Activated CD4-positive, alpha-beta T cell treated with anti-CD3 and anti-CD28 coated beads for 36 hours (primary cell): ENCODE measurements at places on chromosomes 6 and 20.
A peak's percentile ranks its signal among the peaks of the same experiment; 100 is the strongest.

DNA sequence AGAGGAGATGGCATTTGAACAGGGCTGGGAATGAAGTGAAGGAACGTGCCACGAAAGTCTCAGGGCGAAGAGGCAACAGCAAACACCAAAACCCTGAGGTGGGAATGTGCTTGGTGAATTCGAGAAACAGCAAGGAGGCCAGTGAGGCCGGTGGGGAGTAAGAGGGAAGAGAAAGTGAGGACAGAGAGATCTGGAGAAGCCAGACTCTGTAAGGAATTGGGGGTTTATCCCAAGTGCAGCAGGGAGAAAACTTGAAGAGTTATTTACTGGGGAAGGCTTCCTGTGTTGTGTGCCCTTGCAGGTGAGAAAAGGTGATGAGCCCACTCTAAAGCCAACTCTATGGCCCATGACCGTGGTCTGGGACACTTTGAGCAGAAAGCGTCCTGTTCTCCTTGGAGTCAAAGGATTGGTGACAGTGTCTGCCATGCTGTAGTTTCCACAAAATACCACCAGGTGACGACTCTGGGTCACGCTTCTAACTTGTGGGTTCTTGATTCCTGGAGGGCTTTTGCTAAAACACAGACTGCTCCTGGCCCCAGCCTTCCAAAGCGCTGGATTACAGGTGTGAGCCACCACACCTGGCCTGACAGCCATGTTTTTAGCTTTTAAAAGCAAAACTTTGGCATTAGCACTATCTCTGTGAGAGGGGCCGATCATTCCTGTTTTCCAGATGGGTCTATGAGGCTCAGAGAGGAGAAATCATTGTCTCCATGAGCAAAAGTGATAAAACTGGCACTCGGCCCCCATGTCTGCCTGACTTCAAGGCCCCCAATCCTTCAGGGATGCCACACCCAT lies 18.0 kb upstream of the CSNK2A1 start:
- no peaks in the 10 kb centered on the region for H3K4me1 ChIP-seq
- no peak overlapping the region for H3K27ac ChIP-seq
- H3K36me3 ChIP-seq = no peaks in the 10 kb centered on the region

DNA sequence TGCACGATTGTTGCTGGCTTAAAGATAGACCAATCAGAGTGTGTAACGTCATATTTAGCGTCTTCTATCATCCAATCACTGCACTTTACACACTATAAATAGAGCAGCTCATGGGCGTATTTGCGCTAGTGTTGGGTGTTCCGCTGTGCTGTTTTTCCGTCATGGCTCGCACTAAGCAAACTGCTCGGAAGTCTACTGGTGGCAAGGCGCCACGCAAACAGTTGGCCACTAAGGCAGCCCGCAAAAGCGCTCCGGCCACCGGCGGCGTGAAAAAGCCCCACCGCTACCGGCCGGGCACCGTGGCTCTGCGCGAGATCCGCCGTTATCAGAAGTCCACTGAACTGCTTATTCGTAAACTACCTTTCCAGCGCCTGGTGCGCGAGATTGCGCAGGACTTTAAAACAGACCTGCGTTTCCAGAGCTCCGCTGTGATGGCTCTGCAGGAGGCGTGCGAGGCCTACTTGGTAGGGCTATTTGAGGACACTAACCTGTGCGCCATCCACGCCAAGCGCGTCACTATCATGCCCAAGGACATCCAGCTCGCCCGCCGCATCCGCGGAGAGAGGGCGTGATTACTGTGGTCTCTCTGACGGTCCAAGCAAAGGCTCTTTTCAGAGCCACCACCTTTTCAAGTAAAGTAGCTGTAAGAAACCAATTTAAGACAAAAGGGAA lies 57.9 kb downstream of the TRIM38 start:
- H3K27me3 ChIP-seq = no peaks in the 10 kb centered on the region
- H3K4me3 ChIP-seq = peak overlapping the region; percentile 94
- peak; percentile 86 for DNase-seq
- H3K27ac ChIP-seq = peak overlapping the region; percentile 100

GRCh38 chr6:23414051-23414445 lies 712.0 kb upstream of the NRSN1 start:
- no peaks in the 10 kb centered on the region for H3K36me3 ChIP-seq
- H3K4me3 ChIP-seq = no peak overlapping the region
- no peaks in the 10 kb centered on the region for H3K4me1 ChIP-seq
- no peak overlapping the region for H3K27ac ChIP-seq
- DNase-seq = no peak
- no peaks in the 10 kb centered on the region for H3K27me3 ChIP-seq

- H3K4me3 ChIP-seq = no peak overlapping the region
- H3K36me3 ChIP-seq = no peaks in the 10 kb centered on the region
- no peak overlapping the region for H3K27ac ChIP-seq
- H3K27me3 ChIP-seq = peaks cover 28% of the 10 kb centered on the region
Observed at GRCh38 chr20:2059411-2059810, 42.2 kb upstream of the STK35 start.

- H3K4me3 ChIP-seq = no peak overlapping the region
- H3K27me3 ChIP-seq = no peaks in the 10 kb centered on the region
- no peaks in the 10 kb centered on the region for H3K36me3 ChIP-seq
- DNase-seq = no peak
- peaks cover 19% of the 10 kb centered on the region for H3K4me1 ChIP-seq
Observed at GRCh38 chr6:26136321-26136720, 49.1 kb downstream of the HFE start.

DNA sequence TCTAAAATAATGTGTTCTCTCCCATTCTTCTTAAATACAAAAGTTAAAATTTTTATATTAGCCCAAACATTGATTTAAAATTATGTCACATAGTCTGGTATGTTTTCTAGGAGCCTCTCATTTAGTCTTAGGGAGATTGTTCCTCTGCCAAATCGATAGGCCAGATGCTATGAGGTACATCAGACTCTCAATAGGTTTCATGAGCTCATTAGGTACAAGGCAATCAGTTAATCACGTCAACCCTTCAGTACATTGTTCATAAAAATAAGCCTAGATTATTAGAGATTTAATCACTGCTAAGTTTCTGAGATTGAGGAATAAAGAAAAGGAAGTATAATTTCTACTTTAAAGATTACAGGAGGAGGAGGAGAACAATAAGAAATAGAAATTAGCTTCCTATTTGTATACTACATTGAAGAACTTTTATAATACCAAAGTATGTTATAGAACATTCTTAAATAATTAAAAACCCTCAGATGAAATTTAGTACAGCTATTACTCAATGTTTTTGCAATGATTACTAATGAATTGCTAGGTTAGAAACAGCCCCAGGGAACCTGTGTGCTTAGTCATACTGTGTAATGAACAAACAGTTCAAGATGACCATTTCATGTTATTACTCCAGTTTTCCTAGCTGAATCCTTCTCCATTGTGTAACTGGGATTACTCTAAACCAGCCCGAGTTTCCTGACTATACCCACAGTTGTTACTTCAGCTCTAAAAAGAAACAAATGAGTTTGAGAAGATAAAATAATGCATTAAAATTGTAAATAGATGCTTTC lies 117.0 kb downstream of the BMP5 start:
- no peaks in the 10 kb centered on the region for H3K27me3 ChIP-seq
- H3K4me3 ChIP-seq = no peak overlapping the region
- H3K4me1 ChIP-seq = no peaks in the 10 kb centered on the region
- no peak overlapping the region for H3K27ac ChIP-seq

DNA sequence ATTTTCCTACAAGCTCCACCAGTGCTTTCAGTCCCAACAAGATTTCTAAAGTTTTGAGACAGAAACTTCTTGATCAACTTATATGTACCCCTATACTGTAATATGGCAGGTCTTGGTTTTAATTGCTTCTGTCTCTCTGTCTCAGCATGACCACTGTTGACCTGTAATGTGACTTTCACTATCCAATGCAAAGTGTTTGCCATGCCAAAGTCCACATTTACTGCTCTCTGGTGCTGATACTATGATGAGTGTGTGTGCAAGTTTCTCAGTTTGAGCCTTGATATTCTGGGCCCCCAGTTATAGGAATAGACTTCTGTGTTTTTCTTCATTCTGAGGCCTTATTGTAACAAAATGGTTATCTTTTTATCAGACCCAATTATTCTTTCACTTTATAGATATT lies 45.8 kb downstream of the OR2J2 start:
- H3K4me1 ChIP-seq = no peaks in the 10 kb centered on the region
- H3K27ac ChIP-seq = no peak overlapping the region
- peaks cover 28% of the 10 kb centered on the region for H3K27me3 ChIP-seq
- DNase-seq = no peak
- H3K4me3 ChIP-seq = no peak overlapping the region

DNA sequence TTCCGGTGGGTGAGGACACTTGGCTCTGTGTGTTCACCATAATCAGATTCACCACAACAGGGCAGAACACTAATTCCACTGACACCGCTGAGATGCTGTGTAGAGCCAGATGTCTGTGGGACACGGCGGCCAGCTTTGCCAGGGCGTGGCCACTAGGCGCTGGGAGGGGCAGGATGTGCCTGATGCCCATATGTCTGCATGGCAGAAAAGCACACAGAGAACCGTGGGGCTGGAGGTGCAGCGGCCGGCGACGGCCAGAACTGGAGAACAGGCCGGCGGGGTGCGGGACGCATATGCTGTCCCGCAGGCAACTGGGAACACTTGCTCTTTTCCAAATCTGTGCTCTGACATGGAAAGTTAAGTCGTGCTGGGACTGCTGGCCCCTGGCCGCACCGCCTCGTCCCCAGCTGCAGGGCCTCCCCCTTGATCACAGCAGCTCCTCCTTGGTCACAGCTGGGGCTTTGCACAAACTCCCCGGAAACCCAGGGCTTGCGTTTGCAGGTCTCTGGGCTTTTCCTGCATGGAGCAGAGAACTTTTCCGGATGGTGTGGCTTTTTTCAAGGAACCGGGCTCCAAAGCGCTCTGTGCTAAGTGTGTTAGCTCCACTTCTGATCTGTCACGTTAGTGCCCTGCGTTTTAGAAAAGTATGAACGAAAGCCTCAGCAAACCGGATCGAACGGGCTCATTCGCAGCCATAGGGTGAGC lies 31.1 kb downstream of the NTSR1 start:
- peak; percentile 68 for DNase-seq
- H3K4me1 ChIP-seq = peaks cover 50% of the 10 kb centered on the region
- peak overlapping the region; percentile 89 for H3K27ac ChIP-seq
- peak overlapping the region; percentile 58 for H3K4me3 ChIP-seq
- H3K36me3 ChIP-seq = no peaks in the 10 kb centered on the region

- DNase-seq = peak; percentile 89
- H3K27me3 ChIP-seq = peaks cover 16% of the 10 kb centered on the region
- no peaks in the 10 kb centered on the region for H3K36me3 ChIP-seq
- H3K4me1 ChIP-seq = peaks cover 17% of the 10 kb centered on the region
- peak overlapping the region; percentile 79 for H3K4me3 ChIP-seq
Observed at GRCh38 chr6:44074439-44074812, 52.8 kb downstream of the MRPL14 start.

- no peak overlapping the region for H3K4me3 ChIP-seq
- H3K27ac ChIP-seq = no peak overlapping the region
- no peaks in the 10 kb centered on the region for H3K36me3 ChIP-seq
- peaks cover 4% of the 10 kb centered on the region for H3K4me1 ChIP-seq
Observed at GRCh38 chr20:24632581-24632980, 163.2 kb downstream of the SYNDIG1 start.

- peaks cover 10% of the 10 kb centered on the region for H3K36me3 ChIP-seq
- no peak overlapping the region for H3K4me3 ChIP-seq
- no peak for DNase-seq
- no peaks in the 10 kb centered on the region for H3K27me3 ChIP-seq
- H3K4me1 ChIP-seq = peaks cover 59% of the 10 kb centered on the region
Observed at GRCh38 chr6:156839591-156840001, 62.4 kb downstream of the ARID1B start.

GRCh38 chr20:57657535-57658446 lies 37.6 kb upstream of the ZBP1 start:
- H3K4me3 ChIP-seq = no peak overlapping the region
- H3K27me3 ChIP-seq = no peaks in the 10 kb centered on the region
- no peaks in the 10 kb centered on the region for H3K36me3 ChIP-seq

DNA sequence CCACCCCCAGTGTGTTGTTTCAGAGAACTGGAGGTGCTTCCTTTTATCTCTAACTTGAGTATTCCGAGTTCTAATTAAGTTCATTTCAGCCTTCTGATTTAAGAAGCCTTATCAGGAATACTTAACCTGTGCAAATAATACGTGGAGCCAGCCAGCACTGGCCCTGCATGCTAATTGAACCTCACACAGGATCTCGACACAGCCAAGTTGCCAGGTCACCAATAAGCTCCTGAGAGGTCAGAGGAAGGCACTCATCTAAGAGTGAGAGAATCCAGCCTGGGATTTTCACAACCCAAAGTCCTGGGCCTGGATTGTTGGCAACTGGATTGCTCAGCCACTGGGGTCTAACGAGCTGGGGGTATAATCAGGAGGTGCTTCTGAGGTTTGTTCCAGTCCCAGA lies 157.7 kb upstream of the LRFN2 start:
- no peak for DNase-seq
- H3K27ac ChIP-seq = no peak overlapping the region
- no peaks in the 10 kb centered on the region for H3K4me1 ChIP-seq

GRCh38 chr6:18165751-18166150 lies 10.5 kb downstream of the KDM1B start:
- no peak overlapping the region for H3K27ac ChIP-seq
- H3K4me3 ChIP-seq = no peak overlapping the region
- peaks cover 45% of the 10 kb centered on the region for H3K36me3 ChIP-seq
- H3K27me3 ChIP-seq = no peaks in the 10 kb centered on the region

GRCh38 chr6:127812985-127813698 lies 87.7 kb downstream of the THEMIS start:
- H3K27me3 ChIP-seq = no peaks in the 10 kb centered on the region
- H3K27ac ChIP-seq = peak overlapping the region; percentile 84
- peak overlapping the region; percentile 57 for H3K4me3 ChIP-seq
- peak; percentile 71 for DNase-seq
- peaks cover 35% of the 10 kb centered on the region for H3K36me3 ChIP-seq

DNA sequence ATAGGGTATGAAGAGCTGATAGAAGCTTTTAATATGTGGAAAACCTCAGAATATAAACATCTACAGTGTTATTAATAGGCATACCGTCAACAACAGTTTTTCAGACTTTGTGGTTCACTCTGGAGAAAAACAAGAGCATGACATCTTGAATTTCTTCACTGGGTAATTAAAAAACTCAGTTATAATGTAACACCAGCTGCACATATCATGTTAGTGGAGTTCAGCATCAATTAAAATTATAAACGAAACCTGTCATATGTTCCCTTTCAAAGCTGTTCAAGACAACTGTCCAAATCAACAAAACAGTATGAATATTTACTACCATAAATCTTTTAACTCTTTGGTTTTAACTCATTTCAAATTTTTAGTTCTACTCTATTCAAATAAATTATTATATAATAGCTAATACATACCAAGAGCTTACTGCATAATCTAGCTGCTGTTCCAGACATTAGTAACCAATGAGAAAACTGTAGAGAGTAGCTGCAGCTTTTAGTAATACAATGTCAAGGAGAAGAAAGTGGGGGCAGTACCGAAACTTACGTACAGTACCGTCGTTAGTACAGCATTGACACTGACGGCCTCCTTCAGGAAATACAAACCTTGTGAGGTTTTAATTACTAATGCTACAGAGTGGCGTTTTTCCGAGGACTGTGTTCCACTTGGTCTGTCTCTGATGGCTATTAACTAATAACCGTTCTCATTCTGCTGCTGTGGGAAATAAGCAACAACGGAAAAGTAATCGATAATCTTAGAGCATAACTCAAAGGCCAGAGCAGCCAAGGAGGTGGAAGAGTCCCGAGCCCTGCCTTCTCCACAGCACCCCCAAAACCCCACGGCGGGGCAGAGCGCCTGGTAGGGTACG lies 532 bp upstream of the PM20D2 start:
- H3K27ac ChIP-seq = peak overlapping the region; percentile 97
- peaks cover 38% of the 10 kb centered on the region for H3K4me1 ChIP-seq
- H3K4me3 ChIP-seq = peak overlapping the region; percentile 80

- no peak for DNase-seq
- H3K27ac ChIP-seq = no peak overlapping the region
- peaks cover 68% of the 10 kb centered on the region for H3K4me1 ChIP-seq
- H3K4me3 ChIP-seq = no peak overlapping the region
- H3K36me3 ChIP-seq = peaks cover 3% of the 10 kb centered on the region
- no peaks in the 10 kb centered on the region for H3K27me3 ChIP-seq
Observed at GRCh38 chr6:13463328-13463717, 24.1 kb downstream of the GFOD1 start.
